ENCODE measurements at places on chromosomes 11 and 22. TPM values are rescaled to one million over a fixed set of nuclear protein-coding genes. Genes with fewer than 3 reads are reported as not detected.

The PATE2 gene
- not detected for total RNA-seq

The NNMT gene
- not detected for total RNA-seq

DNA sequence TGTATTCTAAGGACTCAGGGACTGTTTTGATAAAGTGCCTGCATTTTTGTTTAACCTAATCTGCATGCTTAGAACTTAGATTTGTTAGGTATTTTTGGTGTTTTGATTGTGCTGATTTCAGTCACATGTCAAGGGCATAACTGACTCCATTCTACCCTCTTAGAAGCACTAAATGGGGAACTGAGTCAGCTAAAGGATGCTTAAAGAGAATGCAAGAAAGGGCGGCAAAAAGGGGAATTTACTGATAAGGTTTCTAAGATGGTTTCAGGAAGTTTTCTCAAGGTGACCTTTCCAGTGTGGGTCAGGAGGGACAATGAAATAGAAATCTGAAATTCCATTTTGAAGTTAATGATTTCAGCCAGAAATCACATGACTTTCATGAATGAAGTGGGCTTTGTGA lies 43.0 kb downstream of the MMP20 start:
- no peak for DNase-seq

The ZC3H12C gene
- 0.91 TPM for total RNA-seq

The PATE4 gene
- total RNA-seq = not detected

DNA sequence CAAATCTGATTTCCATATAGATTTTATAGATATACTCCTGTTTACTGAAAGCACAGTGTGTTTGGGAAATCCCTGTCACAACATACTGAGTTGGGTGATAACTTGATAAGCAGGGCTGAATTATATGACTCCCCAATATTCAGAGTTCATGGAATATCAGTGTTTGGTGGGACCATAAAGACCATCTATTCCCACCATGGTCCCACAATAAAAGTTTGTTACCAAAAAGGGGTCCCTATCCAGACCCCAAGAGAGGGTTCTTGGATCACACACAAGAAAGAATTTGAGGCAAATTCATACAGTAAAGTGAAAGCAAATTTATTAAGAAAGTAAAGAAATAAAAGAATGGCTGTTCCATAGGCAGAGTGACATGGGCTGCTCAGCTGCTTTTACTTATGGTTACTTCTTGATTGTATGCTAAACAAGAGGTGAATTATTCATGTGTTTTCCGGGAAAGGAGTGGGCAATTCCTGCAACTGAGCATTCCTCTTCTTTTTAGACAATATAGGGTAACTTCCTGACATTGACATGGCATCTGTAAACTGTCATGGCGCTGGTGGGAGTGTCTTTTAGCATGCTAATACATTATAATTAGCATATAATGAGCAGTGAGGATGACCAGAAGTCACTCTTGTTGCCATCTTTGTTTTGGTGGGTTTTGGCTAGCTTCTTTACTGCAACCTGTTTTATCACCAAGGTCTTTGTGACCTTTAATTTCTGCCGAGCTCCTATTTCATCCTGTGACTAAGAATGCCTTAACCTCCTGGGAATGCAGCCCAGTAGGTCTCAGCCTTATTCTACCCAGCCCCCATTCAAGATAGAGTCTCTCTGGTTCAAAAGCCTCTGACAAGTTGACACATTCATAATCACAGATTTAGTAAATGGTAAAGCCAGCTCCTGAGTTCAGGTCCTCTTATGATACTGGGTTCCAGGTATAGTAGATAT lies 240.6 kb upstream of the PDGFD start:
- DNase-seq = no peak

The BCO2 gene
- total RNA-seq = 2.7 TPM

The HBD gene
- total RNA-seq = not detected

- no peak for DNase-seq
Measured at GRCh38 chr22:38477585-38477984, 9.7 kb downstream of the KDELR3 start.

The IMMP1L gene
- total RNA-seq = 10.3 TPM

DNA sequence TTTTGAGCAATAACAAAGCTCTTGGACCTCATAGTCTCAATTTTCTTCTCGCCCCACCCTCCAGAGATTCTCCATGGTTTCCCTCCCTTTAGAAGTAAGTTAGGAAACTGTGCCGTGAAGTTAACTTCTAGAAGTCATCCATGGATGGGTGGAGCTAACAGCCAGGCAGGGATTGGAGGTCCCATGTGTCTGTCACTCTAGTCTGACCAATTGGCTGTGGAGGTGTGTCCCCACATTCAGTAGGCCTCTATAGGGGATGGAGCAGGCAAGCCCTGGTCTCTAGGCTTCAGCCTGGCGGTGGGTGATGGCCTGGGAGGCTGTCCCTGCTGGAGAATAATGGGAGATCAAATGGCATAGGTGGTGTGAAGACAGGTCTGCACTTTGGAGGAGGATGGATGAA lies 50.7 kb downstream of the TP53I11 start:
- no peak for DNase-seq

All from T-helper 17 cell (primary cell).